ENCODE measurements at places on chromosomes 13 and 19.

DNA sequence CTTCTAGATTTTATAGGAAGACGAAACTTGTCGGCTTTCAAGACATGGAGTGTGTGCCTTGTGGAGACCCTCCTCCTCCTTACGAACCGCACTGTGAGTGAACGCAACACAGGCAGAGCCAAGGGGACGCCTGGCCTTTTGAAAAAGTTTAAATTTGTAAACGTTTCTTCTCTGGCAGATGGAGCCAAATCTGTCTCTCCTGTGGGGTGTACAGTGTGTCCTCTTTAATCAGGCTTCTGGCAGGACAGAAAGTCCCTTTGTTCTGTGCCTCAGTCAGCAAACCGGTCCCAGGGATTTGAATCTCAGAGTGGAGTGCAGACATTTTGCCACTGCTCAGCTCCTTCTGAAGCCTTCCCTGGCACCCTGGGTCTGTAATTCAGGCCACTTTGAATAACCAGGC lies 56.5 kb downstream of the TNFRSF19 start:
- DNase-seq = no peak

GRCh38 chr13:50081679-50082425 lies 66.6 kb downstream of the KCNRG start:
- peak; percentile 98 for DNase-seq

DNA sequence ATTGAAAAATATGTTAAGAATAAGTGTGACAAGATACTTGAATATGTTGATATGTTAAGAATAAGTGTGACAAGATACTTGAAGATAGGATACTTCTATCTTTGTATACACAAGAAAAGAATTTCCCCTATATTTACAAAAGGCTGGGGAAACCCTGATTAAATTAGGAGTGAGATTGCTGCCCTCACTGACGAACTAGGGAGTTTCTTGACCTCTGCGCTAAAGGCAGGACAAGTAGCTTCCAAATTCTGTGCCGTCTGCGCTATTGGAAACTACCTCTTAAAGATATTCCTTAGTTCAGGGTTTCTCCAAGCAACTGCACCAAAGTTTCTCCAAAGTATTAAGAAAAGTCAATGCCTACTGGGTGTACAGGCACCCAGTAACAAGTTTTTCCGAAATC lies 730 bp downstream of the ZNF260 start:
- DNase-seq = no peak

DNA sequence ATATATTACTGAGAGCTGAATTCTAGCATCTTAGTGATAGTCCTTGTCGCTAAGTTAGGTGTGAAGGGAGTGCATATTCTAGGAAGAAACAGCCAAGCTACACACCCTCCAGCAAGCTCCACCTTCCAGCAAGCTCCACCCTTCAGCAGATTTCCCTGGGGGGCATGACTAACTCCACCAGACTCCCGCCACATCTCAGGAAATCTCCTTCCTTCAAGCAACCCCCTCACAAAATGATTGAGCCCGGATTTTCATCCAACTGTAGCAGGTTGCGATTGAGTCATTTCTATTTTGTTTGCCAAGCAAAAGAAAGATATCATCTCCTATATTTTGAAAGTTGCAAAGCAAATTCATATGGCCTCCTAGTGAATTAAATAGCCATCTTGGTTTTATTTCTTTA lies 162.1 kb upstream of the TMTC4 start:
- DNase-seq = no peak

- DNase-seq = peak; percentile 9
Measured at GRCh38 chr19:55173714-55174409, 6.2 kb downstream of the SYT5 start.

DNA sequence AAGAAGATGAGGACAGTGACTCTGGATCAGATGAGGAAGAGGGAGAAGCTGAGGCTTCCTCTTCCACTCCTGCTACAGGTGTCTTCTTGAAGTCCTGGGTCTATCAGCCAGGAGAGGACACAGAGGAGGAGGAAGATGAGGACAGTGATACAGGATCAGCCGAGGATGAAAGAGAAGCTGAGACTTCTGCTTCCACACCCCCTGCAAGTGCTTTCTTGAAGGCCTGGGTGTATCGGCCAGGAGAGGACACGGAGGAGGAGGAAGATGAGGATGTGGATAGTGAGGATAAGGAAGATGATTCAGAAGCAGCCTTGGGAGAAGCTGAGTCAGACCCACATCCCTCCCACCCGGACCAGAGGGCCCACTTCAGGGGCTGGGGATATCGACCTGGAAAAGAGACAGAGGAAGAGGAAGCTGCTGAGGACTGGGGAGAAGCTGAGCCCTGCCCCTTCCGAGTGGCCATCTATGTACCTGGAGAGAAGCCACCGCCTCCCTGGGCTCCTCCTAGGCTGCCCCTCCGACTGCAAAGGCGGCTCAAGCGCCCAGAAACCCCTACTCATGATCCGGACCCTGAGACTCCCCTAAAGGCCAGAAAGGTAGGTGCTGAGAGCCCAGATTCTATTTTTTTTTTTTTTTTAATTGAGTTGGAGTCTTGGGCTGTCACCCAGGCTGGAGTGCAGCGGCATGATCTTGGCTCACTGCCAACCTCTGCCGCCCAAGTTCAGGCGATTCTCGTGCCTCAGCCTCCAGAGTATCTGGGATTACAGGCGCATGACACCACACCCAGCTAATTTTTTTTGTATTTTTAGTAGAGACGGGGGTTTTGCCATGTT lies 2.3 kb downstream of the PPP1R15A start:
- peak; percentile 87 for DNase-seq

DNA sequence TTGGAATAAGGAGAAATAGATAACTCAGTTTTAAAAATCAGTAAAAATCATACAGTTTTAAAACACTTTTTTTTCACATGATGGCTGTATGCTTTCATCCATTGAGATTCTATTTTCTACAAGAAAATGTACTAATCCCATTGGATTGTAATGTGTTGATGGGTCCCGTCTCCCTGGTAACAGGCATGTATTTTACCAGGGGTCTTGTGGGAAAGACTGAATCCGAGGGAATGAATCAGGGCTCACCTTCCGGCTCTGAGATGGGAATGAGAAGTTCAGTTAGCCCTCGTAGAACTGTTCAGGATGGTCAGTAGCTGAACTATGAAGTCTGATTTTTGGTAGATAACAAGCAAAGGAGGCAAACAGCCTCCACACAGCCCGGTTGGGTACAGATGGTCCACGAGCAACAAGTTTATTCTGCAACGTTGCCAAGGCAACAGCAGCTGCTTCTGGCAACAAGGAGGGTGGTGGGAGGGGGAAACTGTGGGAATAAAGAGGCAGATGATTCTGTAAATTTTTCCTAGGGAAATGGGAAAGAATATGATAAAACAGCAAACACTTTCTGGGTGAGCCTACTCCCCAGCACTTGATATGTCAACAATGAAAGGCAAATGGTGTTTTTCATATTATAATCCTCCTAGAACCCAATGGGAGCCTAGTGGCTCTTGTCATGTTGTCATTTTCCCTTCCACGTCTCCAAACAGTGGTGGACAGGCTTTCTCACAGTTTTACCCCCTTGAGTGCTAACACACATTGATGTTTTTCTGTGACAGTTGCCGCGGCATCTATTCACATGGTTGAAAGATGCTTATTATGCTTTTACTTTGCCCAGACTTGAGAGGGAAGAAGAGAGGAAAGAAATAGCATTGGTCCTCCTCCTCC lies 12.4 kb upstream of the SIAH3 start:
- DNase-seq = no peak

GRCh38 chr13:32707471-32707870 lies 121.2 kb downstream of the PDS5B start:
- DNase-seq = peak; percentile 4

- peak; percentile 63 for DNase-seq
Measured at GRCh38 chr19:15264061-15264932, 32.0 kb upstream of the EPHX3 start.

DNA sequence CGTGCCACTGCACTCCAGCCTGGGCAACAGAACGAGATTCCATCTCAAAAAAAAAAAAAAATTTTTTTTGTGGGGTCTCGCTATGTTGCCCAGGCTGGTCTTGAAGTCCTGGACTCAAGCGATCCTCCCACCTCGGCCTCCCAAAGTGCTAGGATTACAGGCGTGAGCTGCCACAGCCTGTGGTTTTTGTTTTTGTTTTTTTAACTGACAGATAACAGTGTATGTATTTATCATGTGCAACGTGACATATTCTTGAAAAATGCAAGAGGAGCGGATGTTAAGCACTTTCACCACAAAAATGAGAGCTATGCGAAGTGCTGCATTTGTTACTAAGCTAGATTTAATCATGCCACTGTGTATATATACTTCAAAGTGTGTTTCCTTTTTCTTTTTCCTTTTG lies 49.0 kb downstream of the ARHGEF18 start:
- no peak for DNase-seq

GRCh38 chr19:35321291-35321690 lies 7.7 kb upstream of the CD22 start:
- no peak for DNase-seq

- DNase-seq = no peak
Measured at GRCh38 chr13:104014803-104015645, 948.8 kb upstream of the SLC10A2 start.

GRCh38 chr19:15328312-15328711 lies 4.0 kb downstream of the BRD4 start:
- no peak for DNase-seq

- DNase-seq = peak; percentile 29
Measured at GRCh38 chr19:12994701-12995595, at the start of gene NFIX. NFIX (plus strand) TSS chr19:12995475; CDS start chr19:12995838, 363 bp downstream.

DNA sequence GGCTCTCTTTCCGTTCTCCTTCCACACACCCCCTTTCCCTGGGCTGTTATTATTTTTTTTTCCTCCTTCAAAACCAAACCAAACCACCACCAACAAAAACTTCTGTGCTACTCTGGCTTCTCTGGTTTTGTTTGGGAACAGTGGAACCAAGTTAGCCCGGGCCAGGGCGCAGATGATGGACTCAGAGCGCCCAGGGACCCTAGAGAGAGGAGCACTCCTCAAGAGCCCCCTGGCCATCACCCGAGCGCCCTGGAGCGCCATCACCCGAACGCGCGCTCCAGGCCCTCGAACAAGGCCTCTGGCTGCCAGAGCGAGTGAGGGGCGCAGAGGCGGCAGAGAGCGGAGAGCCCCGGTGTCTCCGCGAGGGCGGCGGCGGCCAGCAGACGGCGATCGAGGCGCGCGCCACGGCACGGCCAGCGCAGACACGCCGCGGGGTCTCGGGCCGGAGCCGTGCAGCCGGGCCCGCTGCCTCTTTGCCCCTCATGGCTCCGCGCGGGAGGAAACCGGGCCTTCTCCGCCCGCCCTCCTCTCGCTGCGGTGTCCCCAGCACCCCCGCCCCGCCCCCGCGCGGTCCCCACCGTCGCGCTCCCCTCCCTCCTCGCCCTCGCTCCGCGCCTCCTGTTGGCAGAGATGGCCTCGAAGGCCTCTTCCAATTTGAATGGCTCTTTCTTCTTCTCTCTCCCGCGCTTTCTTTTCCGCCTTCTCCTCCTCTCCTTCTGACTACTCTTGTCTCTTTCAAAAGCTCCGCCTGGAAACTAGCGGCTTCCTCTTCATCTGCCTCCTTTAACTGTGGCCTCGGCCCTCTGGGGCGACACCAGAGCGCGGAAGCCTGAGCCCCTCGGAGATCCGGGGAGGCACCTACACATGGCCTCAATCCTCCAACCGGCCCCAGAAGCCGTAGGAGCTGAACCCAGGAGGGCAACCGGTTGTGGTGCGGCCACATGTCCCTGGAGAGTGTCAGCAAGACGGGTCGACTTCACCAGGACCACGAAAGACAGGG lies 4.1 kb upstream of the SOX1 start:
- no peak for DNase-seq

- no peak for DNase-seq
Measured at GRCh38 chr13:103133556-103133955, 67.3 kb upstream of the SLC10A2 start.

GRCh38 chr19:4390567-4391305 lies 9.6 kb downstream of the SH3GL1 start:
- no peak for DNase-seq

- DNase-seq = no peak
Measured at GRCh38 chr19:5287066-5287465, 53.5 kb downstream of the PTPRS start.

DNA sequence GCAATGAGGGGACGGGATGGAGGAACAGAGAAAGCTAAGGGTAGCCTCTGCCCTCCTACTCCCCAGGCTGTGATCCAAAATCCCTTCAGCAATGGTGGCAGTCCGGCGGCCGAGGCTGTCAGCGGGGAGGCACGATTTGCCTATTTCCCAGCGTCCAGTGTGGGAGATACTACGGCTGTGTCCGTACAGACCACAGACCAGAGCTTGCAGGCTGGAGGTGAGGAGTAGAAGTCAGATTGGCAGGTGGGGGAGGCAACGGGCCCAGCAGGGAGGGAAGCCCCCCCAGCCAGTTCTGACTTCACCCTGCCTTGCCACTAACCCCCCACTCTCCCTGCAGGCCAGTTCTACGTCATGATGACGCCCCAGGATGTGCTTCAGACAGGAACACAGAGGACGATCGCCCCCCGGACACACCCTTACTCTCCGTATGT lies 1.6 kb downstream of the USF2 start:
- DNase-seq = no peak

- DNase-seq = no peak
Measured at GRCh38 chr13:113465300-113465699, 12.0 kb upstream of the ADPRHL1 start.

- no peak for DNase-seq
Measured at GRCh38 chr19:45934551-45935230, 20.1 kb upstream of the NANOS2 start.

DNA sequence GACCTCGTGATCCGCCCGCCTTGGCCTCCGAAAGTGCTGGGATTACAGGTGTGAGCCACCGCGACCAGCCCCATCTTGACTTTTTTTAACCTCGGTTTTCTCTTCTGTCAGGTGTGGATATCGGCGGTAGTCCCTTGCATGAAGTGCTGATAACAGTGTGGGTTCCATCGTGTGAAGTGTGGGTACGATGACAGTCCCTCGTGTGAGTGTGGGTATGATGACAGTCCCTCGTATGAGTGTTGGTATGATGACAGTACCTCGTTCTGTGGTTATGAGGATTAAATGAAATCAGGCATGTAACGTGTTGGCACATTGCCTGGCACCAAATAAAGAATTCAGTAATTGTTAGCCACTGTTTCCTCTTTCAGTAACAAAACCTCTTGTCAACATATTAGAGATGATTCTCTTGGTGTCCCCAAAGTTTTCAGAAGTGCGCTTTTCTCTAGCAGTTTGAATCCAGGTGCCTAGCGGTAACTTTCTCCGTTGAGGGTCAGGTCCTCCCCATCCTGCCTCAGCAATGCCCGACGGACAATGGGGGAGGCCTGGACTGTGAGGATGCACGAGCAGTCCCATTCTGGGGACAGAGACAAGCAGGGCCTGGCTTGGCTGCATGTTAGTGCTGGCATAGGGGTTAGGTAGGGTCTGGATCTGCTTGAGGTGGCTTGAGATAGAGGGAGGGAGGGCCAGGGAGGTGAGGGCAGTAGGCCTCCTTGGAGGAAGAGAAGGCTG lies 15.3 kb downstream of the GATAD2A start:
- DNase-seq = peak; percentile 47

GRCh38 chr19:19461671-19462622 lies 53.4 kb downstream of the TSSK6 start:
- peak; percentile 26 for DNase-seq
